Activated T-cell treated with anti-CD3 and anti-CD28 coated beads, Interleukin-2, amount 50 U/mL, for 72 hours (primary cell): ENCODE measurements at places on chromosomes 1 and 21.

GRCh38 chr1:221939607-221940006 lies 197.7 kb upstream of the DUSP10 start:
- no peak for DNase-seq

DNA sequence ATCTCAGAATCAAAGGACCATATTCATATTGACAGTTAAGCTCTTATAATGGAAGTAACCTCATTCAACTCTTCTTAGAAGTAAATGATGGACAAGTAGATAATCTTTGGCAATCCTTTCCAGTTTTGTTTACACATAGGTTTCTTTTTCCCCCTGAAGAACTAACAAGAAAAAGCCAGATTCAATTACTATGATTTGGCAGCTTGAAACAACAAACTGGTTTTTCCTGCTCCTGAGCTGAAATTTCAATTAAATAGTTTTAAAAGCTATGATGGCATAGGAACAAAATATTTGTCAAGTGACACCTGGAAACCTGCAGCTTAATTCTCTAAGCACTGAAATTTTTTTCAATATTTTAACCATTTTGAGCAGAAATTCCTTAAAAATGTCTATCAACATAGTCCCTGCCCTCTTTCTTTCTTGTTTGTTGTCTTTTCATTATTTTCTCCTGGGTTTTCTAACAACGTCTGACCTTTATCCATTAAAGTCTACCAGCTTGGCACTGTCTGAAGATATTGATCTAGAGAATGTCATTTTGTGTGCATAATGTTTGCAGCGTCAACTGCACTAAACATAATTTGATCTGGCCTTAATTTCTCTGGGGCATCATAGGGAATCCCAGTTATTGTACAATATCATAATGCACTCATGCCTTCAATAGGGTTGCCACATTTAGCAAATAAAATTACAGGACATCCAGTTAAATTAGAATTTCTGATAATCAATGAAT lies 4.0 kb upstream of the SLC35A3 start:
- DNase-seq = no peak

DNA sequence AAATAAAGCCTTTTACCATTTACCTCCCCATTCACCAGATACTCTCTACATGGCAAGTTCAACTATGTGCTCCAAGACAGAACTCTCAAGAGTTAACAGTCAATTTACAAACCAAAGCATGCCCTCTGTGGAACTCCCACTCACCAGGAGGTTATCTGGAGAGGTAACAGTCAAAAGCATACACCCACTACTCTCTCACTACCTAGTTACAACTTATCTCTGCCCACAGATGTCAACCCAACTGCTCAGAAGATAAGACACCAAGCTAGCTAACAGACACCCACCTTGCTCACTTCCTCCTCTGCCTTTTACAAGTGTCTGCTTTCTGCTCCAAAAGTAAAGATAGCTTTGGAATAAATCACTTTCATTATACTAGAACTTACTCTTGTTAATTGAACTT lies 131.0 kb downstream of the TRIM33 start:
- no peak for DNase-seq

- DNase-seq = no peak
Measured at GRCh38 chr1:31623365-31623764, 5.9 kb downstream of the HCRTR1 start.
